Neural progenitor cell (in vitro differentiated cells): ENCODE measurements at places on chromosomes 1 and 21. TPM values are rescaled to one million over a fixed set of nuclear protein-coding genes. Genes with fewer than 3 reads are reported as not detected.

Gene PLEKHN1
- total RNA-seq: 0.09 TPM in 1 of 2 replicates, not detected in the other

Gene EPHA2
- total RNA-seq: 14.9 and 40.9 TPM in 2 replicates

- peaks cover 7% of the 10 kb centered on the region for H3K4me1 ChIP-seq
- no peaks in the 10 kb centered on the region for H3K27me3 ChIP-seq
- no peak for DNase-seq
- H3K36me3 ChIP-seq: no peaks in the 10 kb centered on the region
- H3K4me3 ChIP-seq: no peak overlapping the region
Measured at GRCh38 chr21:41115851-41116250, 52.1 kb upstream of the BACE2 start.

GRCh38 chr21:15560383-15561056 is 169.3 kb upstream of the USP25 start:
- H3K4me1 ChIP-seq: peaks cover 18% of the 10 kb centered on the region
- no peaks in the 10 kb centered on the region for H3K36me3 ChIP-seq
- H3K4me3 ChIP-seq: no peak overlapping the region
- no peak overlapping the region for H3K27ac ChIP-seq
- H3K27me3 ChIP-seq: no peaks in the 10 kb centered on the region

DNA sequence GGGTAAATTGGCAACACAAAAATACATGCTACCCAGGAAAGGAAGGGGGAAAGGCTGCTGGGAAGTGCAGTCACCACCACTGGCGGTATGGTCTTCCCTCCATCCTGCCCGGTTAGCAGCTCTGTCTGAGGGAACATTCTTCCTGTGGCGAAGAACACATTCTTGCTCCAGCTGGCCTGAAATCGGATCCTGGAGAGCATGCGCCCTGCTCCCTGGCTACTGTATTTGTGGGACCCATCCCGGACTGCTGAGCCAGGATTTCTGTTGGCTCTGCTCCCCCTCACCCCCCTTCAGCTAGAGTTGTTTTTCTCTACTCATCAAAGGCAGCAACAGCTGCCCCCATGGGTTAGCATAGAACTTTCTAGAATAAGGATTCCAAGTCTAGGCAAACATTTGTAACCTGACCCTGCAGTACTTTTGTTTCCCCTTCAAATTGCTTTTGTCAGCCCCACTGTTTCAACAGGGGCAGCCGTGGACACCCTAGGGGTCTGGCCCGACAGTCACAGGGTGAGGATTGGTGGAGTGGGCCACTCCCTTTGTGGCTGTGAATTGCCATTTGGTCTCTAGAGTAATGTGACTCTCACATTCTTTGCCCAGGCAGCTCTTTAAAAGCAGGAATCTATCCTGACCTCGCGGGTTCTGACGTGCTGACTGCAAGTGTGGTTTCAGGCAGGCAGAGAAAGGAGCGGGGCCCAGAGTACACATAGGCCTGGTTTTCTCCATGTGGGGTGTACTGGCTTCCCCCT is 157.7 kb downstream of the TOMM20 start:
- peaks cover 46% of the 10 kb centered on the region for H3K4me1 ChIP-seq
- H3K27ac ChIP-seq: peak overlapping the region; percentile 54
- no peak overlapping the region for H3K4me3 ChIP-seq
- no peaks in the 10 kb centered on the region for H3K36me3 ChIP-seq
- H3K27me3 ChIP-seq: no peaks in the 10 kb centered on the region

- H3K4me1 ChIP-seq: peaks cover 10% of the 10 kb centered on the region
- no peak overlapping the region for H3K4me3 ChIP-seq
- no peak overlapping the region for H3K27ac ChIP-seq
Measured at GRCh38 chr21:14842601-14843000, 222.2 kb downstream of the NRIP1 start.

DNA sequence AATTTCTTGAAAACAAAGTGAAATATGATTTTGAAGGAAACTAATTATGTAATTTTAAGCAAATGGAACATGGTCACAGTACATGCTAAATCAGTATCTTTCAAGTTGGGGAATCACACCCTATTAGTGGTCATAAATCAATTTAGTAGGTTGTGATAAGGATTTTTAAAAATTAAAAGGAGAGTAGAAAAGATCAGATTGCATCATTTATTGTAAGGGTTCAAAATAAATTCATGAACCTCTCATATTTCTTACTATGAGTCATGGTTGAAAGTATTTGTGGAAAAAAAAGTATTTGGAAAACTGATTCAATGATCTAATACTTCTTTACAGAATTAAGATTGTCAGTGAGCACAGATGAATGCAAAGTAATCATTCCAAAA is 14.6 kb downstream of the ADSS2 start:
- no peak overlapping the region for H3K27ac ChIP-seq
- H3K27me3 ChIP-seq: no peaks in the 10 kb centered on the region
- DNase-seq: no peak
- H3K4me1 ChIP-seq: peaks cover 11% of the 10 kb centered on the region
- H3K4me3 ChIP-seq: no peak overlapping the region

Gene PDE4B
- total RNA-seq: 1.2 and 2.4 TPM in 2 replicates

GRCh38 chr1:66327588-66327987 is 206.4 kb upstream of the SGIP1 start:
- DNase-seq: no peak
- H3K36me3 ChIP-seq: no peaks in the 10 kb centered on the region
- H3K27ac ChIP-seq: no peak overlapping the region
- H3K4me1 ChIP-seq: peaks cover 17% of the 10 kb centered on the region
- H3K4me3 ChIP-seq: no peak overlapping the region

DNA sequence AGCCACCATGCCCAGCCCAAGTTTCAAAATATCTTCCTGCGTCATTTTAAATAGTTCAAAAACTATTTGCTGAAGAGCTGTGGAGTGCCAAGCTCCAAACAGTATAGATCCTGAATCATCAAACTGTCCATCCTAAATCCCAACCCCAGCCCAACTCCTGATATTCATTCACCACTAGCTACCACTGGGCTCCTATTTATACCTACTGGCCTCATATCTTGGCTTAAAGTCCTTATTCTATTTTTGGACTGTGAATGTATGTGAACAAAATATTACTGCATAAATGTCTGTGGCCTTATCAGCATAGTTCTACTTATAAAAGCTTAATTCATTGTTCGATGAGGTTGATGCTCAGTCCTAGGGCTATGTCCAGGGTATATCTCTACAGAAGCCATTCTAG is 5.2 kb upstream of the SCAMP3 start:
- peaks cover 10% of the 10 kb centered on the region for H3K4me1 ChIP-seq
- peaks cover 18% of the 10 kb centered on the region for H3K36me3 ChIP-seq
- H3K4me3 ChIP-seq: no peak overlapping the region
- no peak for DNase-seq

DNA sequence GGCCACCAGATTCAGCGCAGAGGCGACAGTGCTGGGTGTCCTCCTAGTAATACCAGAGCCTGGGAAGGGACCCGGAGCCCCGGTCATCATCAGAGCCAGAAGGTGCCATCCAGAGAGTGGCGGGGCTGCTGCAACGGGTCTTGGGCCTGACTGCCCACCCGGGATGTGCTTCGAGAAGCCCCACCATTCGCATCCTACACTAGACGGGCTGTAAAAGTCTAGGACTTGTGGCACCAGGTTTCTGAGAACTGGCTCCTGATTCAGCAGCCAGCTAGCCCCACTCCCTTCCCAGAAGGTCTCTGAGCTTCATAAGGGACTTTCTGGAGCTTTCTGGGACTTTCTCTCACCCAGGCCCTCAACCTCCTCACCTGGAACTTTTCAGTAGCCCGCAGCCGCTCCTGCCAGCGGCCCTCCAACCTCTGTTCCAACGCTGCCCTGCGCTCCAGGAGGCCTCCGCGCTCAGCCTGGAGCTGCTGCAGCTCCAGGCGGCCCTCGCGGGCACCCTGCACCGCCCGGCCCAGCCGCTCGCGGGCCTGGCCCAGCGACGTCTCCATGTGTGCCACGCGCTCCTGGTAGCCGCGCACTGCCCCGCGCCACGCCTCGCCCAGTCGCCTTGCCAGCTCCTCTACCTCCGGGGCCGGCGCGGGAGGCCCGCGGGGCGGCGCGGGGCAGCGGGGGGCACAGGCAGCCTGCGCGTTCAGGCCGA is 940 bp downstream of the NES start:
- H3K27ac ChIP-seq: peak overlapping the region; percentile 100
- H3K4me3 ChIP-seq: peak overlapping the region; percentile 85
- DNase-seq: no peak
- H3K36me3 ChIP-seq: peaks cover 16% of the 10 kb centered on the region
- peaks cover 40% of the 10 kb centered on the region for H3K4me1 ChIP-seq
- peaks cover 20% of the 10 kb centered on the region for H3K27me3 ChIP-seq

Gene TMPRSS2
- total RNA-seq: 0.99 and 1.5 TPM in 2 replicates

GRCh38 chr21:44880405-44881197 is 7.1 kb upstream of the PTTG1IP start:
- H3K4me3 ChIP-seq: no peak overlapping the region
- H3K4me1 ChIP-seq: no peaks in the 10 kb centered on the region
- peaks cover 22% of the 10 kb centered on the region for H3K27me3 ChIP-seq
- DNase-seq: no peak

Gene SPRR2F
- not detected in 2 replicates for total RNA-seq

DNA sequence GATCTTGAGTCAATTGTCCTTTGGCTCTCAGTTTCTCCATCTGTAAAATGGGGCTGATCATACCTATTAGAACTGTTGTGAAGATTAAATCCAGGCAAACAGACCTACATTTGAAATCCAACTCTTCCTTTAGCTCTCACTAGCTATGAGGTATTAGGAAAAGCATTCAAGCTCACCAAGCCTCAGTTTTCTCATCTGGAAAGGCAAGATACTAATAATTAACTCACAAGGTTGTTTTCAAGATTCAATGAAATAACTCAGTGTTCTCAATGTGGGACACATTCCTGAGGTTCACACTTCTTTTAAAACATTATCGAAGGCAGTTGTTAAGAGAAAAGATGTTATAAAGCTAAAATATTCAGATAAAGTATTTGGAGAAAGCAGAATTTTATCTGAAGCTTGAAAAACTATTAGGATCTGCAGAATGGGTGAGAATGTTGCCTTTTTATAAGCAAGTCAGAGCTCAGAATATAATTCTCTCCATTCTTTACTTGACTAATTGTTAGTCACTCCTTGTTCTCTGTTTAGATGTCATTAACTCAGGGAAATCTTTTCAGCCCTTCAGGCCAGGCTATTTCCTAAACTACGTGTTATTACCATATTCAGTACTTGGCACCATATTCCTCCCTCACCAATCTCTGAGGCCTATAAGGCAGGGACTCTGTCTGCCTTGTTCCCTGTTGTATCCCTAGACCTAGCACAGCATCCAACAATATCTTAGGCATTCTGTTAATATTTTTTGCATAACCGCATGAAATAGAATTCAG is 72.0 kb upstream of the VAV3 start:
- H3K27ac ChIP-seq: no peak overlapping the region
- H3K27me3 ChIP-seq: no peaks in the 10 kb centered on the region
- H3K36me3 ChIP-seq: no peaks in the 10 kb centered on the region
- peaks cover 21% of the 10 kb centered on the region for H3K4me1 ChIP-seq
- no peak overlapping the region for H3K4me3 ChIP-seq

GRCh38 chr1:9075022-9075421 is 5.6 kb upstream of the SLC2A5 start:
- no peaks in the 10 kb centered on the region for H3K36me3 ChIP-seq
- H3K4me3 ChIP-seq: no peak overlapping the region
- DNase-seq: no peak
- no peaks in the 10 kb centered on the region for H3K27me3 ChIP-seq
- no peak overlapping the region for H3K27ac ChIP-seq
- H3K4me1 ChIP-seq: peaks cover 4% of the 10 kb centered on the region

DNA sequence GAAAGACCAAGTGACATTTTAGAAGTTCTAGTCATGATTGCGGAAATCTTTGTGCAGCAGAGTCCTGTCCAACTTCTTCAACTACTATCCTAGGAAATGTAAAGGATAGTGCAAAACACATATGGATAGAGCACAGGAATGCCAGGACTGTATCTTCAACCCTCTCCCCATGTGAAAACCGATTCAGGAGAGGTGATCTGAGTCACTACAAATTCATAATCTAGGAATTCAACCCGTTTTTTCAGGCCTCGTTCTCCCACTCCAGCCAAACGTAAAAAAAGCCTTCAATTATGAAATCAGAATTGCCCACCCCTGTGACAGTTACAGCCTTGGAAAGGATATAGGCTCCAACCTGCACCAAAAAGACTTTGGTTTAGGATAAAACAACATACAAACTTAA is 52.9 kb upstream of the RGS1 start:
- H3K27ac ChIP-seq: no peak overlapping the region
- H3K4me3 ChIP-seq: no peak overlapping the region
- H3K36me3 ChIP-seq: no peaks in the 10 kb centered on the region
- DNase-seq: no peak
- no peaks in the 10 kb centered on the region for H3K27me3 ChIP-seq

DNA sequence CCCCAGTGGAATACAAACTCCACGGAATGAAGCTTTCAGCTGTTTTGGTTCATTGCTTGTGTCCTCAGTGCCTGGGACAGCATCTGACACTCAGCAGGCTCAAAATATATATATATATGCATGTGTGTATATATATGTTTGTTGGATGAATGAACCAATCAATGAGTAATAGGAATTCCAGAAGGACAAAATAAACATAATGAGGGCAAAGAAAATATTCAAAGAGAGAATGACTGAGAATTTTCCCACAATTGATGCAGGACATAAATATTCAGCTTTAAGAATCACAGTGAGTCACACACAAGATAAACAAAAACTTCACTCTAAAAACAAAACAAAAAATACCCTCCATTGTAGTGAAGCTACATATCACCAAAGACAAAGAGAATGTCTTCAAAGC is 64.0 kb downstream of the CHD5 start:
- no peaks in the 10 kb centered on the region for H3K36me3 ChIP-seq
- no peak for DNase-seq

Gene UBXN10
- total RNA-seq: 0.37 and 0.43 TPM in 2 replicates

DNA sequence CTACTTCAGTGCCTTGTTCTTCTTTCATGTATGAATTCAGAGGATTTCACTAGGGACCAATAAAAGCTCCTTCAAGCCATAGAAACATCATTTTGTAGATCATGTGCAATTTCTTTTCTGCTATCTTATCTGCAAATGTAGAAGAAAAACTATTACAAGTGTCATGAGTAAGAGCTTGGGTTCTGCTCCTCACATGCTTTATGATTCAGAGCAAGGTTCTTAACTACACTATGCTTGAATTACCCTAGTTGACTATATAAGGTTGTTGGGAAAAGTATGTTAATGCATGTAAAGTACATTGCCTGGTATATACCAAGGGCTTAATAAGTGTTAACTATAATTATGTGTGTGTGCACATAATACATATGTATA is 91.4 kb upstream of the S1PR1 start:
- no peak overlapping the region for H3K27ac ChIP-seq
- DNase-seq: no peak
- H3K4me1 ChIP-seq: no peaks in the 10 kb centered on the region
- H3K36me3 ChIP-seq: no peaks in the 10 kb centered on the region

Gene CYP4X1
- total RNA-seq: 0.17 and 0.19 TPM in 2 replicates

- H3K36me3 ChIP-seq: no peaks in the 10 kb centered on the region
- no peaks in the 10 kb centered on the region for H3K4me1 ChIP-seq
- no peak overlapping the region for H3K27ac ChIP-seq
- DNase-seq: no peak
Measured at GRCh38 chr1:211684331-211684730, 8.9 kb upstream of the NEK2 start.

DNA sequence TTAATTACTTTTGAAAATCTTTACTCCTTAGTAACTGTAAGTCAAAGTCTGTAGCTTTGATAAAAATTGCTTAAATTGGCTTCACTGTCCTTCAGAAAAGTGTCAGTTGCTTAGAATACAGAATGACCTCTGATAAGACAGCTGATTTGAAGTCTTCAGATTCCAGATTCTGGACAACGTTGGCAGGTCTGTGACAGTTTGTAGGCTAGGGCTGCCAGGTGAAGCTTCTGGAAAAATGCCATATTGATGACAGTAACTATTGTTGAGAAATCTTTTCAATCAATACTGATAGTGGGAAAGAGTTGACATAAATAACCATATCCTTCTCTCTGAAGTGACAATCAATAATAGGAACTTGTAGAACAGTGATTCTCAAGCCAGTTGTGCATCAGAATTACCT is 41.3 kb downstream of the RPAP2 start:
- H3K36me3 ChIP-seq: no peaks in the 10 kb centered on the region
- H3K27ac ChIP-seq: no peak overlapping the region
- H3K4me1 ChIP-seq: no peaks in the 10 kb centered on the region
- H3K4me3 ChIP-seq: no peak overlapping the region
